ENCODE measurements at places on chromosomes 4 and X.

DNA sequence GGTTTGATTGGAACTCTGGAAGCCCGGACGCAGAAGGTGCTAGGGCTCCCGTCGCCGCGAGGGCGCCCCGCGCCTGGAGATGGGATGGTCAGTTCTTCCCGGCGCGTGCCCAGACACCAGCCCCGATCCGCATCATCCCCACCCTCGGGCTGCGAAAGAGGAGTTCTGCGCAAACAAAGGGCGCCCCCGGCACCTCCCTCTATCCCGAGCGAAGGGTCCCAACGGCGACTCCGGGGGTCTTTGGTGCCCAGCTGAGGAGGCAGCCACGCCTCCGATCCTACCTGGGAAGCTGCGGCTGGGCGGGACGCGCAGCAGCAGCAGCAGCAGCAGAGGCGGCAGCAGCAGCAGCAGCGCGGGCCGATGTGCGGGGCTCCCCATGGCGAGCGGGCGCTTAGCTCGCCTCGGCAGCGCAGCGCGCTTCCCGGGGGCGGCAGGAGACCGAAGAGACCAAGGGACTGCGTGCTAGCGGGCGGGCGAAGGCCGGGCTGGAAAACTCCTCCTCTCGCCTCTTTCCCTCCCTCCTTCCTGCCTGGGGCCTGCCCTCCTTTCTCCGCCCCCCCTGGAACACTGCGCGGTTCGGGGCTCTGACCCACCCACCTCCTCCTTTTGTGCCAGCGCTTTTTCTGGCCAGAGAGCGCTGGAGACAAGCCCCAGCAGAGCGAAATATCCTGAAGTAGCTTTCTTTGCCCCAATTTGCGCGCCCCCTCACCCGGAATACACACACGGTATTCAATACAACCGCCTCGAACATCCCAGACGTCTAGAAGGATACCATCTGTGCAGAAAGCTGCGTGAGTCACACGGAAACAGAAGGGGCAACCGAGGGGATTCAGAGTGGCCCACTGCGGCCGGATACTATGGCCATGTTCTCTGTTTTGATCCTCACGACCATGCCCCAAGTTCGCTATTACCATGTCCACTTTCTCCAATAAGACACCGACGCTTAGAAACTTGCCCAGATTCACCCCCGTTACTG lies at the start of gene SRPX:
Gene SRPX (minus strand): TSS at position 457 of the 976 bp plus-strand sequence. CDS start 79 bp downstream, at position 378.
- DNase-seq = no peak

- DNase-seq = no peak
These were observed at the start of gene C4orf50 for GRCh38 chr4:6018331-6018730. C4orf50 (minus strand) TSS chr4:6018431.

DNA sequence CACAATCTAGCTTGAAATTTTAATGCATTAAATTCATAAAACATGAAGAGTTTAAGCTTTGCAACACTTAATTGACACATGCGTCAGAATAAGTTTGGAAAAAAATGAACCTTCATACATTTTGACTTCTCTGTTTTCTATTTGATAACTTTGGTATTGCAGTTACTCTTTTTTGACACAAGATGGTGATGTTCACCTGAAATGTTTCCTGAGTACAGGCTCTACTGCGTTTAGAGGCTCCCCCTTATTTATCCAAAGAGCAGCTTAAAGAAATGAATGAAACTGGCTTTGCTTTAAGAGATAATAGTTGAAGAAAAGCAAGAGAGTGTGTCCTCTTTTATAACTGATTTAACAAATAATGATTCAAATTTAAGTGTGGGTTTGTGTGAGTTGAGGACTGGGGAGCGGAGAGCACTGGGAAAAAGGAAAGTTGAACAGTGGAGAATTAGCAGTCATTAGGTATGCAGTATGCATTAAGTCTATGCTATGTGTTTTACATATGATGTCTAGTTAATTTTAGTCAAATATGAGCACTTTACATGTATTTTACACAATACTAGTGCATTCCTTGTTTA lies 180.6 kb upstream of the NUDT6 start:
- peak; percentile 51 for DNase-seq

- no peak for DNase-seq
These were observed 506.6 kb downstream of the SH3BGRL start for GRCh38 chrX:81708487-81708886.

DNA sequence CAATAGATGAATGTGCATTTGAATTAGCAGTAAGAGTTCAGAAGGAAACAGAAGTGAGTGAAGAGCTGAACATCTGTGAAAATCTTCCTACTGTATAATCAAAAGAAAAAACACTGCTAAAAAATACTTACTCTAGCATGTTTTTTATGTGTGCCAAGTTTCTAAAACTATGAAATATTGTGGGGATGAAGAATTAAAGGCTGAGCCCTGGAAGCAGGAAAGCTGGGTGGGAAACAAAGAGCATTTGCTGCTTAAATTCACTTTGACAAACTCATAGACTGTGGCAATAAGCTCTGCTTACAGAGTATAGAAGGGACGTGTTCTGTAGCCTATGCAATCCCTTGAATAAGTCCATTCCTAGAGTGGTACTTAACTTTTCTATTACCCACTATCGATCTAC lies 261.7 kb downstream of the ANKRD50 start:
- DNase-seq = no peak

DNA sequence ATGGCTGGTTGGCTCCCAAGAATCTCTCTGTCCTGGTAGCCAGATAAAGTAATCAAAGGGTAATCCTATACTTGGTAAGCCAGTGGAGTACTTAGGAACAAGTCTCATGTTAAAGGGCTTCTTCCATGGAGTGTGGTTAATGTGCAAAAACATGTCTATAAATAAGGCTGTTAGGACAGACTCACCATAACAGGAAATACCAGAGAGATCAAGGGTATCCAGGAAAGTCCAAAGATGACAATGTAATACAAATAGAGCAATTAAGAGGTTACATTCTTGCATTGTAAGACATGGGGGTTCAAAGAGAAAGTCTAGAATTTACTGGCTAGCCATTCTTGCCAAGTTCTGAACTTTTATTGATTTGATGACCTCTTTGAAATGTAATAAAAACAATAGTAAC lies 61.9 kb upstream of the ZCCHC13 start:
- no peak for DNase-seq

GRCh38 chr4:2399216-2399615 lies 19.2 kb downstream of the ZFYVE28 start:
- no peak for DNase-seq

GRCh38 chrX:1535241-1536041 lies 1.5 kb downstream of the P2RY8 start:
- DNase-seq = no peak

- no peak for DNase-seq
These were observed 5.0 kb upstream of the HERC3 start for GRCh38 chr4:88587306-88587705.

DNA sequence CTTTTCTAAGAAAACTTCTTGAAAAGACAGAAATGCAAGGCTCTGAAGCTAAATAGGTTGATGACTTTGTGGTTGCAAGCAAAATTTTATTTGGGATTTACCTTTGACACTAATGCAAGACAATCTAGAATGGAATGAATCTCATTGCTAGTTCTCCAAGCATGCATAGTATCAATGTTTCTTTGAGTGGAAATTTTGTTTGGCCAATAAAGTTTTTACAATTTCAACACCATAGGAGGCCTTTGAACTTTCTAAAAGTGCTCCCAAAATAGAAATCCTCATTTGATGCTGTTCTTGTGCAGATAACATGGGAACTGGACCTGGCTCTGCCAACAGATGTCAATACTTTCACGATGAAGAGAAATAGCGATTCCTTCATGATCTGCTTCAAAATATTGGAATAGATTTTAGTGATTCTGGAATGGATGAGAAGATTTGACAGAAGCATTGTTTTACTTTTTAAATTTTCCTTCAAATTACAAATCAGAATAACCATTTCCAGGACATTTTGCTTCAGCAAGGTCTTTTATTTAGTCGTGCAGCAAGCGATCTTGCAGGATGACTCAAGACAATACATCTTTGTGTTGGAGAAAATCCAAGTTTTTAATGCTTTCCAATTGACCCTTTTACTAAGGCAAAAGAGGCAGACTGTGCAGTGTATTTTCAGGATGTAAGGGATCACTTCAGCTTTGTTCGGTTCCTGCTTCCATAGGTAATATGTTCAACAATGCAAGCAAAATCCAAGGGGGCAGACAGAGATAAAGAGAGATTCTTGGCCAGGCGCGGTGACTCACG lies 51.7 kb upstream of the OTUD4 start:
- no peak for DNase-seq

GRCh38 chrX:56751071-56751470 lies 22.0 kb downstream of the NBDY start:
- no peak for DNase-seq

GRCh38 chr4:36786519-36786918 lies 458.0 kb upstream of the NWD2 start:
- no peak for DNase-seq

DNA sequence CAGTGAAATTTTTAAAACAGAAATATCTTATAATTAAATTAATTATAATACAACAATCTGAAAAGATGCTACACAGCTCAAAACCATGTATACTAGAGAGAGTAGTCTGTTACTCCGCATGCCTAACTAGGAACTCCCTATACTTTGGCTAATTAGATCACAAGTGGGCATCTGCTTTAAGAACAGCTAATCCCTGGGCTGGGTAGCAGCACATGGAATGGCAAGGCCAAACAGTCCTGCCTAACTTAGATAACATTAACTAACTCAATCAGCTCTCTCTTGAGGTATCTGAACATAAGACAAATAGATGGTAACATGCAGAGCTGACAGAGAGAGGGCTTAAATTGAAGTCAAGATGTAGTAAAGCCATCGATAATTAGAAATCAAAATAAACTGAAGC lies 9.9 kb downstream of the CHIC2 start:
- DNase-seq = no peak

DNA sequence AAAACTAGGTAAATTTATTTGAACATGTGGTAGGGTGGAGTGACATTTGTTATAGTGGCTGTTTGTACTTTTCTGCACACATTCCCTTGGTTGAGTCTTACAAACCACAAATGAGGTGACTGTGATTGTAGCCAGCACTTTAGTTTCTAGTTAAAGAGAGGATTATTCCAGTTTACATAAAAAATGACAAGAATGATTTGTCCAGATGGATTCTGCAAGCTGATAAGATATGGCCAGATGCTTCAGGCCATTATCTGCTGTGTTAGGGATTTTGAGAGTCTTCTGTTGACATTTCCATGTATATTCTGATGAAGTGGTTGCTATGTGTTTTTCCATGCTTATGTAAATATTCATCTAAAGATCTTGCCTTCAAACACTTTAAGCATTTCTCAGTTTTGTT lies 31.0 kb upstream of the PDE5A start:
- DNase-seq = no peak

- no peak for DNase-seq
These were observed 1253.0 kb upstream of the PCDH7 start for GRCh38 chr4:29467044-29467717.

GRCh38 chr4:25172961-25173915 lies 13.0 kb upstream of the SEPSECS start:
- DNase-seq = no peak

DNA sequence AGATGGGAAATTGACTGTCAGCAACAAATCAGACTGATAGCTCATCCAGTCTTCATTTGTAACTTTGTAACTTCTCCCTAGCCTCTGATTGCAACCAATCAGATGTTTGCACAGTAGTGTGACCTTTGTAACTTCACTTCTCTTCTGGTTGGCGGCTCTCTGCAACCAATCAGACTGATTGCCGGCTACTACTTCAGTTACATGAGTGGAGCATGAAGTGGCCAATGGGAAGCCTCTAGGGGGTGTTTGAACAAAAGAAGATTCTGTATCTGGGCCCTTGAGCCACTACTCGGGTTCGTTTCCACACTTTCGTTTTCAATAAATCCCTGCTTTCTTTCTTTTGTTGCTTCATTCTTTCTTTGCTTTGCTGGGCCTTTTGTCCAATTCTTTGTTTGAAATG lies 1285.8 kb downstream of the TECRL start:
- DNase-seq = no peak

- DNase-seq = peak; percentile 41
These were observed 141.4 kb downstream of the PPP3CA start for GRCh38 chr4:101205916-101206315.

- no peak for DNase-seq
These were observed 381.0 kb upstream of the BOD1L1 start for GRCh38 chr4:14008494-14008893.

DNA sequence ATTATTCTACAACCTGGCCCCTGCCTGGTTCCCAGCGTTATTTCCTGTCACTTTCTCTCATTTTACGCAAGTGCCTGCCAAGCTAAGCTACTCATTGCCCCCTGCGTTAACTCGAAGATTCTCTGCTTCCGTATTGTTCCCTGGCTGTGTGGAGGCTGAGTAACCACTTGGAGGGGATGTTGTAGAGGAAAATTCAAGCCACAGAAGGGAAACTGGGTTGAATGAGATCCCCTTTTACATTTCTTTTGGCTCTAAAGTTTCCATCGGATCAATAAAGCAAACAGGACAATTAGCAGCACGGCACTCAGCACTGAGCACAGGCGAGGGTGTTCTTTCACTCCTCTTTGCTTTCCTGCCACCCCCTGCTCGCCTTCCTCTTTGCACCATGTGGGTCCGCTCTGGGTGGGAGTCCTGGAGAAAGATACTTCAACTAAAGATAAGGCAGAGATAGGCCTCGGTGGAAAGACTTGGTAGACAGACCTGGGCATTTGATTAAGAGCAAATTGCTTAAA lies 4.2 kb upstream of the TMSB4X start:
- peak; percentile 59 for DNase-seq

- no peak for DNase-seq
These were observed 991.9 kb downstream of the NLGN4X start for GRCh38 chrX:5236749-5237148.

DNA sequence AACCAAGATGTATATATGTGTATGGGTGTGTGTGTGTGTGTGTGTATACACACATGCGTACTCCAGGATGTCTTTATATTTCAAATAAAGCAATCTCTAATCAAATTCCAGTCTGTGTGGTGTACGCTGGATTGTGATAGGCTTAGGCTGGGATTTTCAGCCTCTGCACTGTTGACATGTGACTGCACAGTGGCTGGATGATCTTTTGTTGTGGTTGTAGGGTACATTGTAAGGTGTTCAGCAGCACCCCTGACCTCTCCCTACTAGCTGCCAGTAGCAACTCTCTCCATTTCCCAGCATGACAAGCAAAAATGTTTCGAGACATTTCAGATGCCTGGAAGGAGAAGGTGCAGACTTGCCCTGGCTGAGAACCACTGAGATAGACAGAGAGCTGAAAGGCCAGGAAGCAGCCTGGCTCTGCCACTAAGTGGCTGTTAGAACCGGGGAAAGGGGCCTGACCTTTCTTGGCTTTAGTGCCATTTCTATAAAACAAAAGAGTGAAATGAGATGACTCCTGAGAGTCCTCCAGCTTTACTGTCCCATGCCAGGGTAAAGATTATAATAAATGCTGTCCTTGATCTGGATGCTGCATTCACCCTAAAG lies 10.5 kb downstream of the PGM2 start:
- DNase-seq = no peak

DNA sequence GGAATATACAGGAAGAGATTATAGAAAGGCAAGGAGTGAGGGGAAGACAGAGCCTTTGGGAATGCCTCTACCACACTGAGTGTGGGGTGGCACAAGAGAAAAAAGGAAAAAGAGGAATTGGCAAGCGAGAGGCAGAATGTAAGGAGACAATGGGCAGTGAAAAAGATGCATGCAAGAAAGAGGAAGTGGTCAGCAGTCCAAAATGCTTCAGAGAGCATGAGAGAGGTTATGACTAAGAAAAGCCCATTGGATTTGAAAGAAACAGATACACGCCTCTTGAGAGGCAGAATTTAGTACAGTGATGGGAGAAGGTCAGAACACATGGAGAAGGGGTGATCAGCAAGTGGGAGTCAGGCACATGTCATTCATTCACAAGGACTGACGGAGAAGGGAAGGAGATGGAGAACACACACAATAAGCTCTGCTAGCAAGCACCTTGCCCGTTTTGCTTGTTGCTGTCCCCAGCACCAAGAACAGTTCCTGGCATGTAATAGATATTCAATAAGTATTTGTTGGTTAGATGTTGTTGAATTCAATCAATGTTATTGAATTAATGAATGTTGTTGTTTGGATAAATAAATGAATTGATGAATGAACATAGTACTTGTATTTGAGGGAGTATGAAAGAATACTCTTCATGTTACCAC lies 6.3 kb downstream of the DCHS2 start:
- DNase-seq = no peak
